ENCODE measurements at places on chromosomes 6 and 20.
A peak's percentile ranks its signal among the peaks of the same experiment; 100 is the strongest.

GRCh38 chr6:63538550-63538949 lies 33.7 kb upstream of the LOC128125822 start:
- no peak for DNase-seq

- DNase-seq = peak; percentile 81
Measured at GRCh38 chr6:168035098-168035660, 37.7 kb downstream of the KIF25 start.

DNA sequence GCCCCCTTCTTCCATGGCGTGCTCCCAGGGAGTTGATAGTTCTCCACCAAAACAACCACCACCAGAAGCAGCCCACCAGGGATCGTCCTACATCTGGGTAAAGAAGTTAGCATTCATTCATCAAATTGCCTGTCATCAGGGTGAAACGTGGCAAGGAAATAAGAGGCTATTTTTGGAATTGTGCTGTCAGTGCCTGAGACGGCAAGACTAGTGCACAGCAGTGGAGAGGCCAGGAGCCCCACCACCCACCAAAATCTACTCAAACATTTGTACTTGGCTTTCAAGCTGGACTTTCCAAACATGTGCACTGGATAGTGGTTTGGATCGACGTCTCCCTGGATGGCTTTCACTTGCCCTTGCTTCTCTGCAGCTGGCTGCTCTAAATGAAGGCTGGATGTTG lies 44.8 kb downstream of the TXNDC5 start:
- no peak for DNase-seq

GRCh38 chr20:45611054-45611453 lies 18.5 kb upstream of the WFDC10A start:
- no peak for DNase-seq

DNA sequence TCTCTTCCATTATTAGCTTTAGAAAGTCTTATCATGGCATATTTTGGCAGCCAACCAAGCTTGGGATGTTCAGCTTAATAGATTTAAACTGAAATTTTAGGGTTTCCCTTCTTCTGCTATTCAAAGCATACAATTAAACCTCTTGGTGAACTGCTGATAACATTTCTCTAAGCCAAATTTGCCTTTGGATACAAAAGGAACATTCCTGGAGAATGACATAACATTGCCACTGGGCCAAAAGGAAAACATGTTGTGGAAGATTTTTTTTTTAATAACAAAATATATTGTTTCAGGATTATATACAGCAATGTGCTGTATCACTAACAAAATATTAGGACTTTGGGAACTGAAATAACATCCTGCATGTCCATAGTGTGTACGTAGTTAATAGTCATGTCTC lies 215.1 kb upstream of the TBX18 start:
- no peak for DNase-seq

GRCh38 chr6:96659084-96659845 lies 96.3 kb downstream of the FHL5 start:
- no peak for DNase-seq

GRCh38 chr6:49933526-49933925 lies 30.4 kb downstream of the DEFB114 start:
- DNase-seq = peak; percentile 67

GRCh38 chr6:86937219-86938079 lies at the start of gene HTR1E:
TSS of gene HTR1E (plus strand) at chr6:86937528. CDS start at chr6:87015335, 77,807 bp downstream.
- no peak for DNase-seq

DNA sequence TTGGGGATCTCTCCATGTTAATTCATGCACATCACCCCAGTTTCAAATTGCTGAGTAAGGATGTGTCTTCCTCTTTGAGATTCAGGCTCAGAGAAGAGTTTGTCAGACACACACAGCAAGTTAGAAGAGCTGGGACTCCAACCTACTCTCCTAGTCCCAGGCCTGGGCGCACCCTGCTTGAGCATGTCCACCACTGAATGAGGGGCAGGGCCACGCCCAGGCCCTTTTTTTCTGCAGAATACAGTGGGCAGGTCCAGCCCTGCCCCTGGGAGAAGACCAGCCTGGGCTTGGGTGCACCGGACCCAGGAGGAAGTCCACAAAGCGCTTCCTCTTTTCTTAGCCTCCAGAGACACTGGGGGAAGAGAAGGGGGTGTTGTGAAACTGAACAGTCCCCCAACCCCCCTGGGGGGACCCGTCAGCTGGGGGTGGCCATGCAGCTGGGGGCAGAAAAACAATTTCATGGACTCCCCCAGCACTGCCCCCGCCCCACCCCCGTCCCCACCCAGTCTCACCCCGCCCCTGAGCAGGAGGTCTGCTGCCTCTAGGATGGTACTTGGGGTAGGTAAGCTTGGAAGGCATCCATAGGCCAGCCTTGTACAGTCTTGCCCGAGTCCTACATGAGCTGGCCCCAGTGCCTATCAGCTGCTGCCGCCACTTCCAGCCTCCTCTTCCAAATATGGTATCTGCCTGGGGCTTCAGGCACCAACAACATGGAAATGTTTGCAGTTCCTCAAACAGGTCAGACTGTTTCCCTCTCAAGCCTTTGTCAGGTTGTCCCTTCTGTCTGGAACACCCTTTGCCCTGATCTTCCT lies 11.7 kb upstream of the HCK start:
- peak; percentile 91 for DNase-seq

DNA sequence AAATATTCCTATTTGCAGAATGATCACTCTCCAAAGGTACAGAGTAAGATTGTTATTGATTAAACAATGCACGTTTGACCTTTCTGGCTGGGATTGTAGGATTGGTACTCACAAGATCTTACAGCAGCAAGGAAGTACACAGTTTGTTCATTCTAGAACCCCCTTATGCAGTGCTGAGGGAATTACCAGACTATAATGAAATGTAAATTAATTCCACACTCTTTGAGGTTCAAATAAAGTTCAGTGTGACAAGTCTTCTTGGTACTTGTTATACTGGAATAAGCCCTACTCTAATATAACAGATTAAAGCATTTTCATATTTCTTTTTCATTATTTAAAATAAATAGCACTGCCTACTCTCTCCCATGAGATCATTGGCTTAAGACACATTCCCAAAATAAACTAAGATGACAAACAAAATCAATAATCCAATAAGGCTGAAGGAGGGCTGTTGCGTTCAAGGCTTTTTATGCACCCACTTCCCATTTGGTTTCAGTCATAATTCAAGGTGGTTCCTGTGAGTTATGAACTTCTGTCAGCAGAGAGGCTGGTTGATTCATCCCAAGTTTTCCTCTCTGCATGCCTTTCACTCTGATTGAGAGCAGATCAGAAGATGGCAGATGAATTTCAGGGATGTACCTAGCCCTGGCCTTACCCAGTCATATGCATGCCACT lies 881.5 kb downstream of the C6orf118 start:
- DNase-seq = no peak

GRCh38 chr20:42152575-42152974 lies 534.4 kb upstream of the CHD6 start:
- no peak for DNase-seq

DNA sequence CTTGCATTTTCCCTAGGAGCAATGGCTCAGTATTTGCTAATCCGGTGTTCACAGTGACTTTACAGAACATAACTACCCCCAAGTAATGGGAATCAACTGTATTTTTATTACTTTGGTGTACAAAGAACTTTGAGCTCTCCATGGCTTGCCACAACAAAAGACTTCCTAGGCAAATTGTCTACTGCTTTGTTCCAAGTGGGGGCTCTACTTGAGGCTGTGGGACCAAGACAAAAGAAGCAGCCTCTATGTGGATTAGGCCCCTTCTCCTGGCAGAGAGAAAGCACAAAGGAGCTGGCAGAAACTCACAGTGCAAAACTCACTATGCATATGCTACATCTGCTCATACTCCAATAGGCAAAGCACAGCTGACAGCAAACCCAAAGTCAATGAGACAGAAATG lies 853 bp downstream of the WFDC8 start:
- no peak for DNase-seq

- DNase-seq = no peak
Measured at GRCh38 chr6:165630544-165630953, 32.5 kb downstream of the PDE10A start.
